ENCODE measurements at places on chromosomes 1 and 21. TPM values are rescaled to one million over a fixed set of nuclear protein-coding genes. Genes with fewer than 3 reads are reported as not detected.
A peak's percentile ranks its signal among the peaks of the same experiment; 100 is the strongest.

GRCh38 chr1:167854184-167854583 lies 59.8 kb downstream of the ADCY10 start:
- no peak overlapping the region for H3K27ac ChIP-seq
- peaks cover 3% of the 10 kb centered on the region for H3K27me3 ChIP-seq
- H3K36me3 ChIP-seq, result no peaks in the 10 kb centered on the region
- no peaks in the 10 kb centered on the region for H3K4me1 ChIP-seq
- H3K4me3 ChIP-seq, result no peak overlapping the region

- peak overlapping the region; percentile 85 for H3K27ac ChIP-seq
- H3K36me3 ChIP-seq, result no peaks in the 10 kb centered on the region
These were observed 10.9 kb upstream of the IFI16 start for GRCh38 chr1:158998781-158999161.

OR2T2 gene
- not detected for total RNA-seq

GRCh38 chr1:176656257-176656995 lies 193.5 kb downstream of the PAPPA2 start:
- H3K36me3 ChIP-seq, result no peaks in the 10 kb centered on the region
- no peak for DNase-seq
- H3K27me3 ChIP-seq, result no peaks in the 10 kb centered on the region
- H3K4me3 ChIP-seq, result no peak overlapping the region
- H3K27ac ChIP-seq, result no peak overlapping the region
- no peaks in the 10 kb centered on the region for H3K4me1 ChIP-seq

- no peaks in the 10 kb centered on the region for H3K36me3 ChIP-seq
- H3K27me3 ChIP-seq, result no peaks in the 10 kb centered on the region
- H3K4me1 ChIP-seq, result peaks cover 3% of the 10 kb centered on the region
- H3K4me3 ChIP-seq, result no peak overlapping the region
These were observed 15.8 kb upstream of the BACE2 start for GRCh38 chr21:41152147-41152546.

UQCRHL gene
- total RNA-seq, result 1.8 TPM

DNA sequence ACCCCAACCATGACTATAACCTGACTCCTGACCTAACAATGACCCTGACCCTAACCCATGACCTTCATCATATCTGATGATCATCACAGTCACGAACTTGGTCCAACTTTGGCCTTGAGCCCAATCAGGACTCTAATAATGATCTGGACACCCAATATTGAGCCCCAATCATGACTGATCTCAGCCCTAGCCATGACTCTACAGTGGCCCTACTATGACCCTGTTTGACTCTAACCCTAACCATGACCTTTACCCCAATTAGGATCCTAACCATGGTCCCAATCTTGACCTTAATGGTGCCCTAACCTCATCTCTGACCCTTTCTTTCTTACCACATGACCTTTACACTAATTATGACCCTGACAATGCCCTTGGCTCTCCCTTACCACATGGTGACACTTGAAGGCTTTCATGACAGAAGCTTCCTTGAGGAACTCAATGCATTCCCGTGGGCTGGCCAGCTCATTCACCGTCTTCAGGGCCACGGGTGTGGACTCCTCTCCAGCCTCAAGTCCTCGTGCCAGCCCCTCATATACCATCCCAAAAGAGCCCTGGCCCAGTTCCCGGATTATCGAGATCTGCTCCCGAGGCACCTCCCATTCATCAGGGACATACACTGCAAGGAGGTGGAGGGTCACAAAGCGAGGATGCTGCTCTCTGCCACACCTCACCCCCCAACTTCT lies 16.2 kb downstream of the INSRR start:
- peaks cover 42% of the 10 kb centered on the region for H3K27me3 ChIP-seq
- no peaks in the 10 kb centered on the region for H3K36me3 ChIP-seq
- no peak overlapping the region for H3K27ac ChIP-seq
- H3K4me1 ChIP-seq, result peaks cover 39% of the 10 kb centered on the region

PDE4B gene
- total RNA-seq, result 69.8 TPM

DNA sequence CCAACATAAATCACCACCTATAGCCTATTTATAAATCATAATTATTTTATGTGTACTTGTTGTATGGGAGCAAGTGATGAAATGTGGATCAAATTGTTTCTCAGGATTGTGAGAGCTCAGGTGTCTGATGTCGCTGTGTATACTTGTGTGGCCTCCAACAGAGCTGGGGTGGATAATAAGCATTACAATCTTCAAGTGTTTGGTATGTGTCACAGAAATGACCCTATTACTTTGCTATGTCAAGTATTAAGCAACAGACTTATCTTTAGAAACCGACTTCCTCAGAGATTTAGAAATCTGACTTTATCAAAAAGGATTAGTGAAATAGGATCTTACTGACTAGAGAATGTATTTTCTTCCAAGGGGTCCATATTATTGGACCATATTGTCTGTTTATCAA lies 280.9 kb downstream of the TPR start:
- H3K4me1 ChIP-seq, result peaks cover 21% of the 10 kb centered on the region
- H3K36me3 ChIP-seq, result no peaks in the 10 kb centered on the region
- H3K27me3 ChIP-seq, result no peaks in the 10 kb centered on the region
- H3K4me3 ChIP-seq, result no peak overlapping the region

DNA sequence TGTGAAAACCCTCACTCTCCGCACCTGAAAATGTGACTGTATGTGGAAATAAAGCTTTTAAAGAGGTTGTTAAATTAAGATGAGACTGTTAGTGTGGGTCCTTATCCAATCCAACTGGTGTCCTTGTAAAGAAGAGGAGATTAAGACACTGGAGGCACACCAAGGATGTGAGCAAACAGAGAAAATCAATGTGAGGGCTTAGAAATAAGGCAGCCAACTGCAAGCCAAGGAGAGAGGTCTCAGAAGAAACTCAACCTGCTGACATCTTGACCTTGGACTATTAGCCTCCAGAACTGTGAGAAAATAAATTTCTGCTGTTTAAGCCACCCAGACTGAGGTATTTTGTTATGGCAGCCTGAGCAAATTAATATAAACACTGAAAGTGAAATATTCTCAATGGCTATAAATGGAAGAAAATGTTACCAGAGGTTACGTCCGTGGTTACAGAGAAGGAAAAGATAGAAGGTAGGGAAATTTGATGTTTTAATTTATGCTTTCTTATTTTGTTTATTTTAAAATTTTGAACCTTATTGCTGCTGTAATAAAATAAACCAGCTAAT lies 22.4 kb upstream of the WLS start:
- H3K36me3 ChIP-seq, result no peaks in the 10 kb centered on the region
- no peaks in the 10 kb centered on the region for H3K4me1 ChIP-seq
- no peak for DNase-seq

- H3K4me1 ChIP-seq, result no peaks in the 10 kb centered on the region
- DNase-seq, result no peak
- no peak overlapping the region for H3K27ac ChIP-seq
- no peaks in the 10 kb centered on the region for H3K27me3 ChIP-seq
These were observed 21.3 kb downstream of the GPR137B start for GRCh38 chr1:236163463-236164153.

GRCh38 chr21:24781146-24781545 lies 826.1 kb downstream of the MRPL39 start:
- H3K4me1 ChIP-seq, result no peaks in the 10 kb centered on the region
- H3K4me3 ChIP-seq, result no peak overlapping the region
- H3K27ac ChIP-seq, result no peak overlapping the region
- no peak for DNase-seq
- no peaks in the 10 kb centered on the region for H3K27me3 ChIP-seq
- H3K36me3 ChIP-seq, result no peaks in the 10 kb centered on the region

- H3K27ac ChIP-seq, result no peak overlapping the region
- H3K36me3 ChIP-seq, result no peaks in the 10 kb centered on the region
- H3K27me3 ChIP-seq, result no peaks in the 10 kb centered on the region
- H3K4me1 ChIP-seq, result no peaks in the 10 kb centered on the region
- no peak for DNase-seq
- H3K4me3 ChIP-seq, result no peak overlapping the region
These were observed 82.3 kb downstream of the ACTL8 start for GRCh38 chr1:17837233-17838030.

PTPRC gene
- not detected for total RNA-seq

OR2T33 gene
- total RNA-seq, result not detected

- H3K27me3 ChIP-seq, result peaks cover 8% of the 10 kb centered on the region
- H3K27ac ChIP-seq, result no peak overlapping the region
- peak; percentile 40 for DNase-seq
- H3K4me1 ChIP-seq, result no peaks in the 10 kb centered on the region
These were observed 173.3 kb upstream of the FOXD3 start for GRCh38 chr1:63148825-63149645.

- no peaks in the 10 kb centered on the region for H3K27me3 ChIP-seq
- no peak overlapping the region for H3K27ac ChIP-seq
- H3K4me3 ChIP-seq, result no peak overlapping the region
- H3K4me1 ChIP-seq, result no peaks in the 10 kb centered on the region
- DNase-seq, result no peak
These were observed 39.9 kb downstream of the SERBP1 start for GRCh38 chr1:67390041-67390887.

GRCh38 chr1:158810311-158810710 lies 20.8 kb upstream of the MNDA start:
- no peaks in the 10 kb centered on the region for H3K4me1 ChIP-seq
- H3K27me3 ChIP-seq, result no peaks in the 10 kb centered on the region
- no peak overlapping the region for H3K27ac ChIP-seq
- no peak overlapping the region for H3K4me3 ChIP-seq

PLEKHA6 gene
- total RNA-seq, result 11.5 TPM

S100A10 gene
- total RNA-seq, result 779 TPM

DNA sequence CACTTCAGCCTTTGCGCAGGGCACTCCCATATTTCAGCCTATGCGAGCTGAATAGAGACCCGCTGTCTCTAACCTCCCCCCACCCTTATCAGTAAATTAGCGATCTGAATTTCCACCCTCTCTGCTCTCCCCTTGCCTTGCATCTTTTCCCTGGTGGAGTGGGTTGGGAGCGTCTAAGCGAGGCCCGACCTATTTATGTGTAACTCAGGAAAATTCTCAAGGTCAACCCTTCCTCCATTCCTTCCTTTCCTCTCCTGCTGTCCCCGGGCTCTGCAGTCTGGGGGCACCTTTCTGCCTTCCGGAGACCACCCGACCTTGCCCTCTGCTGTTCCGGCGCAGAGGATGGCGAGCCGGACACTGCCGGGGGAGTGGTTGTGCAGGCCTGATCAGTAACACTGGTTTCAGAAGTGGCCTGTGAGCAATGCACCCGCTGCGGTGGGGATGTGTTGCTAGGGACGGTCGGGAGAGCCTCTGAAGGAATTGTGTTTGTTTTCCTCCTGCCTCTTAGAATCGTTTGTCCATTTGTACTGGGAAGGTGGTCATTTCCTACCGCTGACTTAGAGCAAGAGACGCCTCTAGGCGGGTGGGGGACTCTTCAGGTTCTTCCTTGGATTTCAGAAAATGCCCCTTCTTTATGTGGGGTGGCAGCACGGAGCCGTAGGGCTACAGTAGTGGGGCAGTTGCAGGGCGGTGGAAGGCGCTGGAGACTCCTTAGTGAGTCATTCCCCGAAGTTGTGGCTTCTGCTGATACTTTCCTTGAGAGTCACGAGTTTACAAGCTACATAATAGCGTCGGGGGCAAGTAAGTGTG lies 513 bp downstream of the MGST3 start:
- H3K27ac ChIP-seq, result peak overlapping the region; percentile 73
- peak overlapping the region; percentile 94 for H3K4me3 ChIP-seq
- H3K27me3 ChIP-seq, result peaks cover 4% of the 10 kb centered on the region
- DNase-seq, result peak; percentile 78

RGS7 gene
- total RNA-seq, result 0.44 TPM

DNA sequence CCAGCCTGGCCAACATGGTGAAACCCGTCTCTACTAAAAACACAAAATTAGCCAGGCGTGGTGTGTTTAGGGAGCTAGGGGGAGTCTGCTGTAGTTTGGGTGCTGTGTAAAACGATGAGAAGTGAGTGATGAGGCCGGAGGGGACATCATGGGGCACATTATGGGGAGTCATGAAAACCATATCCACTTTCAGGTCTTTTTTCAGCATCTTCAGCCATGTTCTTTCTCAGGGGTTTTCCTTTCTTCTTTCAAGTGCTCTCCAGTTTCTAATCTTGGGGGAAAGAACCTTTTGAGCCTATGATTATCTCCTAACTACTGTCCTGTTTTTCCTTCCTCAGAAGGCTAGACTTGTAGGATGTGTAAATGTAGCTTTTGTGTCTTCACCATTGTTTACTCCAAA lies 14.4 kb downstream of the KDM4A start:
- no peak overlapping the region for H3K4me3 ChIP-seq
- no peak overlapping the region for H3K27ac ChIP-seq
- no peaks in the 10 kb centered on the region for H3K27me3 ChIP-seq

HES3 gene
- not detected for total RNA-seq

IFNAR1 gene
- total RNA-seq, result 47.8 TPM

GRCh38 chr1:189212606-189213005 lies 1265.1 kb downstream of the BRINP3 start:
- H3K27ac ChIP-seq, result no peak overlapping the region
- no peak overlapping the region for H3K4me3 ChIP-seq
- H3K4me1 ChIP-seq, result no peaks in the 10 kb centered on the region
- H3K27me3 ChIP-seq, result no peaks in the 10 kb centered on the region
- no peaks in the 10 kb centered on the region for H3K36me3 ChIP-seq

DNA sequence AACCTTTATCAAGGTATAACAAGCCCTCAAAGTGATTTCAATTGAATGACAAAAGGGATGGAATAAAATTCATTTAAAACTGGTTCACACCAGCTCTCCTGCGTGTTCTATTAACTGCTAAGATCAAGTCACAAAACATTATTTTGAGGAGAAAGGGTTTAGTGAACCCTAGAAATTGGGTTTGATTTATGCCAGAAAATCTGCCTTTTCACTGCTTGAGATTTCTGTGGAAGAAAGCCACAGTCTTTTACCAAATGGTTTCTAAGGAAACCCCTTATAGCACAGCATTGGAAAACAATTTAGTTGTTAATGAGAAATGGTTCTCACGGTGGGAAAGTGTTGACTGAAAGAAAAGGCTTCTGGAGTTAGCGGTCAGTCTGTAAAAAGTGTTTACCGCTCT lies 43.6 kb upstream of the DPH5 start:
- no peaks in the 10 kb centered on the region for H3K36me3 ChIP-seq
- no peak overlapping the region for H3K27ac ChIP-seq
- H3K4me3 ChIP-seq, result no peak overlapping the region
- no peaks in the 10 kb centered on the region for H3K27me3 ChIP-seq

- no peaks in the 10 kb centered on the region for H3K36me3 ChIP-seq
- no peak overlapping the region for H3K4me3 ChIP-seq
- H3K27me3 ChIP-seq, result no peaks in the 10 kb centered on the region
These were observed 20.0 kb upstream of the LYPLAL1 start for GRCh38 chr1:219153723-219154122.

DAB1 gene
- total RNA-seq, result not detected

ANXA9 gene
- total RNA-seq, result not detected

C1orf174 gene
- total RNA-seq, result 28.0 TPM

- H3K27me3 ChIP-seq, result no peaks in the 10 kb centered on the region
- DNase-seq, result no peak
- H3K27ac ChIP-seq, result no peak overlapping the region
- no peaks in the 10 kb centered on the region for H3K4me1 ChIP-seq
- no peaks in the 10 kb centered on the region for H3K36me3 ChIP-seq
These were observed 51.3 kb downstream of the MAST2 start for GRCh38 chr1:45854724-45855123.

- no peak overlapping the region for H3K27ac ChIP-seq
- no peak for DNase-seq
- H3K36me3 ChIP-seq, result no peaks in the 10 kb centered on the region
- no peaks in the 10 kb centered on the region for H3K4me1 ChIP-seq
These were observed 18.4 kb upstream of the COL6A2 start for GRCh38 chr21:46079352-46080170.
